ENCODE measurements at places on chromosomes 5 and 9.

- H3K4me1 ChIP-seq: peaks cover 70% of the 10 kb centered on the region
- H3K27ac ChIP-seq: peak overlapping the region; percentile 96
- no peak for DNase-seq
- H3K4me3 ChIP-seq: no peak overlapping the region
- H3K36me3 ChIP-seq: peaks cover 58% of the 10 kb centered on the region
Measured at GRCh38 chr9:130018265-130018664, 24.7 kb downstream of the FNBP1 start.

DNA sequence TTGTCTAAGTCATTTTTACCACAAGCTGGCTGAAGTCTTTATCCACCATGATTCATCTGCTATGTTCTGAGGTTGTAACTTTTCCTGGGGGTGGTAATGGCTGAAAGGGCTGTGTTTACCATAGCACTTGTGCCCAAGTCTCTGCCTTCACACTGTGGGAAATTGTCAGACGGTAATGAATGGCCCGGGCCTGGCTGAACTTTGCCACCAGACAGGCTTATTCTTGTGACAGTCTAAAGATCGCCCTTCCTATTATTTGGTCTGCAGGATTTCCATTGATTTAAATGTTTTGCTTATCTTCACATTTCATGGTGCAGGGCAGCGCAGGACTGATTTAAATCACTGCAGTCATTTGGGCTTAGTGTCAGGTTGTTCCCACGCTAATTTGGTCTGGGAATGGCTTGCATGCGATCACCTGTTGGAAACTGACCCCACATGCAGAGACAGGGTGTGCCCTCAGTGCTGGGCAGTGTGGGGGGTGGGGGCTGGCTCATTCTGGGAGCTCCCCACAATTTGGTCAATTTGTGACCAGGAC lies 109.3 kb upstream of the ICE1 start:
- no peaks in the 10 kb centered on the region for H3K4me1 ChIP-seq
- H3K36me3 ChIP-seq: no peaks in the 10 kb centered on the region
- no peak overlapping the region for H3K4me3 ChIP-seq
- H3K27ac ChIP-seq: no peak overlapping the region
- DNase-seq: no peak

DNA sequence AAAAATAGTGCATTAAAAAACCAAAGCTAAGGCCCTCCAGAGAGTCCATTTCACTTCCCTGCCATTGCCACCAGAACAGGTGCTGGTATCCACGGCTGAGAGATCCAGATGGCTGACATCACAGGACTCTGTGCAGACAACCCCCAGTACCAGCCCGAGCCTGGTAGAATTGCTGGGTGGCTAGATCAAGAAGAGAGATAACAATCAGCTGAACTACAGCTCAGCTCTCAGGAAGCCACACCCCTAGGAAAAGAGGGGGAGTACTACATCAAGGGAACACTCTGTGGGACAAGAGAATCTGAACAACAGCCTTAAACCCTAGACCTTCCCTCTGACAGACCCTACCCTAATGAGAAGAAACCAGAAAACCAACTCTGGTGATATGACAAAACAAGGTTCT lies 73.8 kb upstream of the SLIT3 start:
- no peak overlapping the region for H3K27ac ChIP-seq

DNA sequence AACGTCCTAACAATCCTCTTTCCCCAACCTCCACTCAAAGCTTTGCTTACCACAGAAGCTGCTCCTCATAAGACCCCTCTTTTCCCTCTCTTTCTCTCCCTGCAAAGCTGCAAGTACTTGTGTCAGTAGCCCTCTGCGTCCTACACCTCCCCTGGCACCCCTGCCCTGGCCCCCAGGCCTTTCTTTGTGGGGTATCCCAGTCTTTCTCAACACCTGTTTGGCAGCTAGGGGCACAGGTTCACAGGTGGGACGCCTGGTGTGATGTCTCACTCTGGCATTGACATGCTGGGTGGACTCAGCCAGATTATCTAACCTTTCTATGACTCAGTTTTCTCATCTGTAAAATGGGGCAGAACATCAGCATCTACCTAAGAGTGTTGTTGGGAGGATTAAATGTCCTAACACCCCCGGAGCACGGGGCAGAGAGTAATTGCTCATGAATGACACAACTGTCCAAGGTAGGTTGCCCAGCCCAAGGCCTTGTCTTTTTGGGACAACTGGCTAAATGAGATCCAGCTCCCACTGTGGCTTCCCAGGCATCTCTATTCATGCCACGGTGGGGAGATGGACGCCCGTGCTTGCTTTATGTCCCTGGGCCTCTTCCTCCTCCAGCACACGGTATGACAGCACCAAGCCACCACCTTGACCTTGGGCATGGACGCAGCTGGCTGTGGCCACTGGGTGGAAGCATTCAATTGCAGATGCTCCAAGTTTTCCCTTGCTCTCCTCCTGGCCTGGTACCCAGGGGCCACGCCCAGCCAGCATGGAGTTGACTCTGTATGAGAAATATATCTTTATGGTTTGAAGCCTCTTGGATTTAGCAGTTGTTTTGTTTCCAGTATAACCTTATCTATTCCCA lies 190.4 kb downstream of the RGS3 start:
- no peaks in the 10 kb centered on the region for H3K36me3 ChIP-seq
- DNase-seq: no peak
- H3K27me3 ChIP-seq: no peaks in the 10 kb centered on the region
- H3K27ac ChIP-seq: no peak overlapping the region
- no peak overlapping the region for H3K4me3 ChIP-seq

DNA sequence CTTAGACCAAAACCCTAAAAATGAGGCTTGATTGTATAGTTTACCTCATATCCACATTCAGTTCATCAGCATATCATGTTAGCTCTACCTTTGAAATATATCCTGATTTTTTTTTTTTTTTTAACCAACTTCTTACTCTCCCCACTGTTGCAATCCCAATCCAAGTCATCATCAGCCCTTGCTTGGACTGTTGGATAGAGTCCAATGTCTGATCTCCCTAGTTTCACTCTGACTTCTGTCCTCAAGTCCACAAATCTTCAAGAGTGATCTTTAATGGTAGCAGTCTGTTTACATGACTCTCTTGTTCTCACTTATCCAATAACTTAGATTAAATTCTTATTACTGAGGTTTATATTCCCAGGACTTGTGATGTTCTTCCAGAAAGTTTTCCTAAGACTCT lies 30.8 kb downstream of the NAA35 start:
- H3K27ac ChIP-seq: no peak overlapping the region
- no peak for DNase-seq
- H3K4me3 ChIP-seq: no peak overlapping the region
- H3K27me3 ChIP-seq: no peaks in the 10 kb centered on the region
- peaks cover 36% of the 10 kb centered on the region for H3K36me3 ChIP-seq
- peaks cover 3% of the 10 kb centered on the region for H3K4me1 ChIP-seq

- H3K36me3 ChIP-seq: no peaks in the 10 kb centered on the region
- H3K4me1 ChIP-seq: peaks cover 11% of the 10 kb centered on the region
- H3K27ac ChIP-seq: no peak overlapping the region
- DNase-seq: no peak
- H3K4me3 ChIP-seq: no peak overlapping the region
- no peaks in the 10 kb centered on the region for H3K27me3 ChIP-seq
Measured at GRCh38 chr5:149212198-149212951, 59.3 kb upstream of the AFAP1L1 start.

DNA sequence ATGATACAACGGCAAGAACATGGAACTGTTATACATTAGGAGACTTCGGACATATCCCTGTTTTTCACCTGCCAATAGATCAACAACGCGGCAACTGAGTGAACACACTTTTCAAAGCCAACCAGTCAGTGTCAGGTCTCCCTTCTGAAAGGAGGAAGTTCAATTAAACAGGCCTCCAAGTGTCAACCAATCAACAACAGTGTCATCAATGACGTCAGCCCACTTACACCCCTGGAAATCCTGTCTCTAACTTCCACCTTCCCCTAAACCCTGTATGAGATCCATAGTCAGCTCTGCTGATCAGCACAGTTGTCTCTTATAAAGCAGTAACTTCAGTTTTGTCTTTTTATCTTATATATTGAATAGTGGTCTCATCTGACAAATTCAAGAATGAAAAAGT lies 36.6 kb downstream of the DMRT3 start:
- peaks cover 2% of the 10 kb centered on the region for H3K4me1 ChIP-seq
- H3K27ac ChIP-seq: no peak overlapping the region
- no peak overlapping the region for H3K4me3 ChIP-seq
- DNase-seq: no peak
- H3K27me3 ChIP-seq: peaks cover 44% of the 10 kb centered on the region
- H3K36me3 ChIP-seq: no peaks in the 10 kb centered on the region

DNA sequence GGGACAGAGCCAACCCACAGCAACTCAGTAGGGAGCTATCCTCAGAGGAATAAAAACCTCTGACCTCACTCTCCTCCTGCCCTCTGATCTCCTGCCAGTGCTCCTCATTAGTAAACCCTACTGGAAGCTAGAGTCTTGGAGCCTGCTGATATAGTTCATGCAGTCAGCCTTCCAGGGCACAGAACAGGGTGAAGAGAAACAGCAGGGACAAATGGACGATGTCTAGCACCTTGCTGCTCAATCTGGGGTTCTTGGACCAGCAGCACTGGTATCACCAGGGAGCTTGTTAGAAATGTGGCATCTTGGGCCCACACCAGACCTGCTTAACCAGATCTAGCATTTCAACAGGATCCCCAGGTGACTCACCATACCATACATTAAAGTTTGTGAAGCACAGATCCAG lies 5.5 kb upstream of the GALNT12 start:
- peaks cover 10% of the 10 kb centered on the region for H3K27me3 ChIP-seq
- H3K4me1 ChIP-seq: peaks cover 8% of the 10 kb centered on the region
- no peak overlapping the region for H3K27ac ChIP-seq
- no peak overlapping the region for H3K4me3 ChIP-seq
- no peak for DNase-seq
- peaks cover 8% of the 10 kb centered on the region for H3K36me3 ChIP-seq

DNA sequence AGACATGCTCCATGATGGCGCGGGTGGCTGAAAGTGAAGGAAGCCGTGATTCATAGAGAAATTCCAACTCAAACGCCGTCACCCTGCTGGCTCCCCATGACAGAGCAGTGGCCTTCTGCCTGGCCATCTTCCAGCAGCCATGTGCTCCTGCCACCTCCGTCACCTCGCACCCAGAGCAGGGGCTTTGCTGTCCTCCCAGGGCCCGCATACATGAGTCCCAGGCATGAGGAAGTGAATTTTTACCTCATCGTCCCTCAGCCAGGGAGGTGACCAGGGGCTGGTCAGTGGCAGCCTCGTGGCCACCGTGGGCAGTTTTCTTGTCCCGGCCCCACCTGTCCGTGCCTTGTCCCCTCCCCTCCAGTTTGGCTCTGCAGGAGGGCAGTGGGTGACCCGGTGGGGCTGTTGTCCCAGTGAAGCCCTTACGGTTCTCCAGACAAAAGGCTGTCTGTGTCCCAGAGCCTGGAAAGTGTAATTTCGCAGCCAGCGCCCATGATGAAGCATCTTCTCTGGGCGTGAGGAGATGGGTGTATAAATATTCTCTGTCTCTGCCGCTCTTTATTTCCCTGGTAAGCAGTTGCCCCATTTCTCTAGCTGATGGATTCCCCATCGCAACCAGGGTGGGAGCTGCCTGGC lies 124.0 kb upstream of the LMX1B start:
- H3K4me3 ChIP-seq: no peak overlapping the region
- peaks cover 18% of the 10 kb centered on the region for H3K4me1 ChIP-seq
- H3K27me3 ChIP-seq: no peaks in the 10 kb centered on the region
- no peak for DNase-seq
- no peak overlapping the region for H3K27ac ChIP-seq

DNA sequence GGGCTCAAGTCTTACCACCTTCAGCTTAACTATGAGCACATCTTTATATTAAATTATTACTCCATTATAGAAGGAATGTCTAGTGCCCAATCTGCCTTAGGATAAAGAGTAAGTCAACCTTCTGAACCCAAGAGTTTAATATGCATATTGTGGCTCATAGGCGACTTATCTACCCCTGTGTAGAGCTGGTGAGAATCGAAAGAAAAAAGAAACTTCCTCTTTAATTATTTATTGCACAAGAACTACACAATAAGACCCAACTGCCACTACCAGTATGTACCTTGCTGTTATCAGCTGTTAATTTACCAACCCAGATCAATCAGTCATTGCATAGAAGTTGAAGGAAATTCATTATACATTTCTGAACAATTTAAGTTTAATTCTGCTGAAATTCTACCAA lies 329.1 kb upstream of the SLC24A2 start:
- H3K27ac ChIP-seq: no peak overlapping the region
- H3K27me3 ChIP-seq: no peaks in the 10 kb centered on the region
- H3K4me1 ChIP-seq: no peaks in the 10 kb centered on the region
- no peak overlapping the region for H3K4me3 ChIP-seq

GRCh38 chr5:156322666-156323065 lies 4.3 kb upstream of the SGCD start:
- no peak overlapping the region for H3K27ac ChIP-seq
- DNase-seq: no peak
- H3K4me3 ChIP-seq: no peak overlapping the region
- H3K27me3 ChIP-seq: peaks cover 12% of the 10 kb centered on the region
- no peaks in the 10 kb centered on the region for H3K36me3 ChIP-seq
- no peaks in the 10 kb centered on the region for H3K4me1 ChIP-seq

GRCh38 chr9:83956086-83956435 lies 24.0 kb downstream of the HNRNPK start:
- peaks cover 14% of the 10 kb centered on the region for H3K36me3 ChIP-seq
- peak overlapping the region; percentile 98 for H3K4me3 ChIP-seq
- peak overlapping the region; percentile 97 for H3K27ac ChIP-seq
- DNase-seq: peak; percentile 34

- no peak overlapping the region for H3K4me3 ChIP-seq
- no peak for DNase-seq
- no peak overlapping the region for H3K27ac ChIP-seq
- H3K36me3 ChIP-seq: peaks cover 3% of the 10 kb centered on the region
- H3K27me3 ChIP-seq: peaks cover 5% of the 10 kb centered on the region
Measured at GRCh38 chr5:37770786-37771185, 69.1 kb downstream of the GDNF start.

DNA sequence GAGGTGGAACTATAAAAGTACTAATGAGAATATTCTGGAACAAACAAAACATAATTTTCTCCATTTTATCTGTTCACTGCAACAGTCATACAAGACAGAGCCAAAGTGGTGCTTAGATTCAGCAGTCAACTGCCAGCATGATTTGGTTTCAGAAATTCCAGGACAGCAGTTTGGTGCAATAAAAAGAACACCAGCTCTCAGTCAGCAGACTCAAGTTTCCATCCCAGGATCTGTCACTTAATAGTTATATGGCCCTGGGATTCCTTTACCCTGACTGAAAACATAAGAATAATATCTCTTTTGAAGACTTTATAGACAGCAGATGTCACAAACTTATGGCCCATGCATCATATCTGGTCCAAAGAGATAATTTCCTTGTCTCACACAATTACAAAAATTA lies 92.8 kb upstream of the RASEF start:
- no peak for DNase-seq
- H3K4me3 ChIP-seq: no peak overlapping the region
- H3K4me1 ChIP-seq: no peaks in the 10 kb centered on the region
- H3K27me3 ChIP-seq: no peaks in the 10 kb centered on the region
- H3K27ac ChIP-seq: no peak overlapping the region

- peaks cover 10% of the 10 kb centered on the region for H3K36me3 ChIP-seq
- H3K4me1 ChIP-seq: peaks cover 31% of the 10 kb centered on the region
- peak overlapping the region; percentile 88 for H3K27ac ChIP-seq
Measured at GRCh38 chr9:89984214-89984613, 379.4 kb downstream of the GADD45G start.

- H3K27me3 ChIP-seq: no peaks in the 10 kb centered on the region
- H3K4me3 ChIP-seq: no peak overlapping the region
- H3K36me3 ChIP-seq: peaks cover 17% of the 10 kb centered on the region
- DNase-seq: no peak
- no peak overlapping the region for H3K27ac ChIP-seq
Measured at GRCh38 chr5:37086466-37087173, 162.6 kb downstream of the CPLANE1 start.

- no peaks in the 10 kb centered on the region for H3K4me1 ChIP-seq
- H3K27ac ChIP-seq: no peak overlapping the region
- no peak for DNase-seq
- H3K36me3 ChIP-seq: no peaks in the 10 kb centered on the region
Measured at GRCh38 chr9:16310278-16311110, 560.0 kb downstream of the BNC2 start.
